ENCODE measurements at places on chromosomes 1 and 21. TPM values are rescaled to one million over a fixed set of nuclear protein-coding genes. Genes with fewer than 3 reads are reported as not detected.

The ADAM30 gene
- 0.05 TPM for total RNA-seq

The NOS1AP gene
- 0.89 TPM for total RNA-seq

The LCE1B gene
- not detected for total RNA-seq

The AADACL3 gene
- total RNA-seq: not detected

The DIRAS3 gene
- 78.9 TPM for total RNA-seq

The INSRR gene
- total RNA-seq: not detected

The SLC30A10 gene
- total RNA-seq: under 0.01 TPM

The CYYR1 gene
- 0.30 TPM for total RNA-seq

The CR1L gene
- not detected for total RNA-seq

The NDUFS5 gene
- total RNA-seq: 545 TPM

The KCND3 gene
- 0.14 TPM for total RNA-seq

The HEYL gene
- not detected for total RNA-seq

The IL6R gene
- total RNA-seq: 1.1 TPM

The CNKSR1 gene
- total RNA-seq: 0.30 TPM

The NAV1 gene
- 123 TPM for total RNA-seq

The CGN gene
- not detected for total RNA-seq

The KIF26B gene
- total RNA-seq: 71.3 TPM

The HSPB7 gene
- total RNA-seq: 5.9 TPM

The KRTAP11-1 gene
- total RNA-seq: not detected

The INTS3 gene
- 34.1 TPM for total RNA-seq

The PPIAL4G gene
- total RNA-seq: not detected

The MYOM3 gene
- total RNA-seq: 0.18 TPM

The TACSTD2 gene
- 0.18 TPM for total RNA-seq

The SLC19A2 gene
- total RNA-seq: 19.3 TPM

The TSTD1 gene
- 17.8 TPM for total RNA-seq

The OR2T29 gene
- not detected for total RNA-seq

The CD2 gene
- not detected for total RNA-seq

The OR6Y1 gene
- not detected for total RNA-seq
